ENCODE measurements at places on chromosomes 4 and X.

- DNase-seq: no peak
Observed at GRCh38 chrX:133640161-133641015, 225.1 kb upstream of the GPC4 start.

DNA sequence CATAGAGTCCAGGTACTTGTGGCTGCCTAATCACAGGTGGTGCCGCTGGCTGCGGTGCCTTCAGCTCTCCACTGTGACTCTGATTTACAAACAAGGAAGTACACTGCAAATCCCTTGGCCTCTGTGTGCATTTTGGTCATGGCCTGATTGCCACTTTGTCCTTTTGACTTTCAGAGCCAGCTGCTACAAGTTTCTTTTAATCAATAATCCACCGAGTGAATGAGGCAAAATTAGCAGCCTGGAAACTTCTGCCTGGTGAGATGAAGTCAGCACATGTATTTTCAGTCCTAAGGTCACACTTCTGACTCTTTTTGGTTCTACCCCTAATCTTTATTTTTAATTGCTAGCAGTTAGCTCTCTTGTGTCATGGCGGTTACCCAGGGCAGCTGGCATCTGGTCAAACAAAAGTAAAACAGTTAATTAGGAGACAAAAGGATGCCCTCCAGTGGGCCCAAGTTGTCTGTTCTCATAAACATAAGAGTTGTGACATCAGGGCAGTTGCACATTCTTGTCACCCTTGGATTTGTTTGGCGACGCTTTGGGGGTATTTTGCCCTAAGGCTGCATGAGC, 62.3 kb upstream of the LNX1 start:
- DNase-seq: no peak

GRCh38 chr4:102869569-102870197, 891 bp downstream of the CISD2 start:
- DNase-seq: no peak

- DNase-seq: no peak
Observed at GRCh38 chrX:9184211-9184610, 150.3 kb upstream of the FAM9B start.

Measured in CD8-positive, alpha-beta memory T cell (primary cell).